NCI-H524 treated with DMSO at 0.1 percent for 48 hours (cell line): ENCODE measurements at places on chromosomes 3 and 15.

DNA sequence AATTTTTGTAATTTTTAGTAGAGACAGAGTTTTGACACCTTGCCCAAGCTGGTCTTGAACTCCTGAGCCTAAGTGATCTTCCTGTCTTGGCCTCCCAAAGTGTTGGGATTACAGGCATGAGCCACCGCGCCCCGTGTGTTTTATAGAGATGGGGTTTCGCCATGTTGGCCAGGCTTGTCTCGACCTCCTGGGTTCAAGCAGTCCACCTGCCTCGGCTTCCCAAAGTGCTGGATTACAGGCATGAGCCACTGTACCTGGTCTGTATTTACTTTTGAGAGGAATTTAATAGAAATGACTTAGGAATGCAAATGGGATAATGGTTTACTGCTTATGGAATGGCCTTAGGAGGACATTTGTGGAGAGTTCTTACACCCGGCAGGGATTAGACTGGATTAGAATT, 10.8 kb downstream of the TATDN2 start:
- no peak for DNase-seq

- DNase-seq, result no peak
These were observed 239.9 kb upstream of the TBC1D5 start for GRCh38 chr3:17982211-17982880.

GRCh38 chr15:25402342-25402741, 36.5 kb downstream of the UBE3A start:
- no peak for DNase-seq

GRCh38 chr3:158839966-158840365, 38.1 kb downstream of the MFSD1 start:
- DNase-seq, result no peak

- DNase-seq, result no peak
These were observed 158.7 kb downstream of the SUCLG2 start for GRCh38 chr3:67495751-67496150.

DNA sequence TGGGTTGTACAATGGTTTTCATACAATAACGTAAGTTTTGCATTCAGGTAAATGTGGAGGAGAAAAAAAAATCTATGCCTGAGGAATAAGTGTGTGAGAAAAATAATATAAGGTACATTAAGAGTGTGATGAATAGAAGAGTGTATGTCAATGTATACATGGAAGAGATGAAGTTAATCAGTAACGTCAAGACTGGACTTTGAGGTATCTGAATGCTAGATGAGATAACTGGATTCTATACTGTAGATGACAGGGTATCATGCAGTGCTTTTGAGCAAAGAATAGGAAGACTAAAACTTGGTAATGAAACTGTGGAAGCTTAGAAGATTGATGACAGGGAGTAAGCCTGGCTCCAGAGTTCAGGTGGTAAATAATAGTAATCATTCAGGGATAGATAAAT, 666.7 kb upstream of the SGO1 start:
- no peak for DNase-seq

DNA sequence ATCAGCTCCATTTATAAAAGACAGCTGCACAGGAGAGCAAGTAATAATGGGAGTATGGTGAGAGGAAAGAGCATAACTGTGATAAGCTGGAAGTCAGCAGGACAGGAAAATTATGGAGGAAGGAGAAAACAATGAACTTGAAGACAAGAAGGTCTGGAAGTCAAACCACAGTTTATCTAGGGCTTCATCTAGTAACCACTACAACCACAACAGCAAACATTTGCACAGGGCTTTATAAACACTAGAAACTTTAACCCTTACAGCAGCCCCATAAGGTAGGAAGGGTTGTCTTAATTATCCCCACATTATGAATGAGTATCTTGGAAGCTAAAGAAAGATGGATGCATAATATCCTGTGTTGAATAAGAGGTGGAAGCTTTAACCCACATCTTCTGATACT, 820.8 kb downstream of the IGSF11 start:
- DNase-seq, result no peak

GRCh38 chr3:124034016-124034843, 42.3 kb upstream of the ROPN1 start:
- no peak for DNase-seq

GRCh38 chr15:72616491-72617210, 37.8 kb upstream of the GOLGA6B start:
- no peak for DNase-seq

- no peak for DNase-seq
These were observed 1.5 kb upstream of the AMIGO3 start for GRCh38 chr3:49720855-49721595.

DNA sequence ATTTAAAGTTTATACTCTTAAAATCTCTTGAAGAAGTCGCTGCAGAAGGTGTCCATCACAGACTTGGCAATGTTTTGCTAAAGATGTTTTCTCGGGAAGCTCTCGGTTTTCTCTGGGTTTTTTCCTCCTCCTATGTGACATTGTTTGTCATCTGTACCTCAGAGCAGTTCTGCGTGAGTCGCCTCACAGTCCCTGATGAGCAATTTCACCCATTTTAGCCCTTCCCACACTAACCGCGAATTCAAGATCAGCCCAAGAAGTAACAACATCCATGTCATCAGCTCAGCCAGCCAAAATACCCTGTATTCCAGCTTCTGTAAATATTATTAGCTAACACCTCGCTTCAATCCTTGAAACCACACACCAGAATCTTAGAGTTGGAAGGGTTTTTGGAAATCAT, 224.3 kb upstream of the SETMAR start:
- no peak for DNase-seq

- DNase-seq, result no peak
These were observed 67.8 kb downstream of the BDH1 start for GRCh38 chr3:197487911-197488391.

- DNase-seq, result no peak
These were observed 20.3 kb upstream of the CSPG4 start for GRCh38 chr15:75732809-75733451.

DNA sequence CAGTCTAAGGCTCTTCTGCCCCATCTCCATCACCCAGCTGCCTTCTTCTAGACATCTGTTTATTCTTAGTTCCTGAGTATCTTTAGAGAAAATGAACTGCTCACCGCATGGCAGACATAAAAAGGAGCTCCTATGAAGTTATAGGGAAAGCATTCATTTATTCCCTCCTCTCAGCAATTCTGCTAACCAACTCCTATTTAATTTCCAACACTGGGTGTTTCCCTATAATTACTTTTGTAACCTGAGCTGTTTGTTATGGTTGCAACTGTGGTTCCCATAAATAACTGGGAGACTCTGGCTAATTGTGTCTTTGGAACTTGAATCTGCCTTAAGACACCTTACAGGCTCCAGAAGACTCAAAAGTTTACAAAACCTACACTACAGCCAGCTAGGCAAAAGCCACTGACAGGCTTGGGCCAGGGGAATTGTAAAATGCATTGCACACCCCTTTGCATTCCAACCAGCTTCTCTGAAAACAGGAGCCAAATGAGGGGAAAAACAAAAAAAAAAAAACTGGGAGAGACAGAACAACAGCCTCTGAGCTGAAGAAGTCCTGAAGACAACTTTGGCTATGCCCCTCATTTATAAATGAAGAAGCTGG, 231.5 kb upstream of the FEZF2 start:
- DNase-seq, result no peak

- DNase-seq, result no peak
These were observed 36.2 kb downstream of the RASGRF1 start for GRCh38 chr15:79054350-79054749.

DNA sequence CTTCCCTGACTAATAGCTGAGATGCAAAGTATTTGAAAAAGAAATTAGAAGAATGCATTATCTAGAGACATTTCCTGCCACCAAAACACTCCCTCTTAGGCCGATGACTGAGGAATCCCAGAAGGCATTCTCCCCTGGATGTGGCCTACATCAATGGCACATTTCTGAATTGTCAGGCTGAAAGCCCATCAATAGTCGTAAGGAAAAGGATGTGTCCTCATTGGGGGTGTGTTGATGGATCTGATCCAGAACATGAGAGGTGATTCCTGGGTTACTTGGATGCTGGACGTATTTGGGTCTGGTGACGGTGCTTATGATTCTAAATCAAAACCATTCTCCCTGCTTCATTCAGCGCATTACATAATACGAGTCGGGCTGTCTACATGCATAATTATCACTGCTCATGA, 216.9 kb upstream of the CDIN1 start:
- DNase-seq, result no peak

GRCh38 chr15:93261845-93262244, 172.8 kb upstream of the RGMA start:
- no peak for DNase-seq

GRCh38 chr3:16061491-16061890, 113.0 kb upstream of the GALNT15 start:
- no peak for DNase-seq

DNA sequence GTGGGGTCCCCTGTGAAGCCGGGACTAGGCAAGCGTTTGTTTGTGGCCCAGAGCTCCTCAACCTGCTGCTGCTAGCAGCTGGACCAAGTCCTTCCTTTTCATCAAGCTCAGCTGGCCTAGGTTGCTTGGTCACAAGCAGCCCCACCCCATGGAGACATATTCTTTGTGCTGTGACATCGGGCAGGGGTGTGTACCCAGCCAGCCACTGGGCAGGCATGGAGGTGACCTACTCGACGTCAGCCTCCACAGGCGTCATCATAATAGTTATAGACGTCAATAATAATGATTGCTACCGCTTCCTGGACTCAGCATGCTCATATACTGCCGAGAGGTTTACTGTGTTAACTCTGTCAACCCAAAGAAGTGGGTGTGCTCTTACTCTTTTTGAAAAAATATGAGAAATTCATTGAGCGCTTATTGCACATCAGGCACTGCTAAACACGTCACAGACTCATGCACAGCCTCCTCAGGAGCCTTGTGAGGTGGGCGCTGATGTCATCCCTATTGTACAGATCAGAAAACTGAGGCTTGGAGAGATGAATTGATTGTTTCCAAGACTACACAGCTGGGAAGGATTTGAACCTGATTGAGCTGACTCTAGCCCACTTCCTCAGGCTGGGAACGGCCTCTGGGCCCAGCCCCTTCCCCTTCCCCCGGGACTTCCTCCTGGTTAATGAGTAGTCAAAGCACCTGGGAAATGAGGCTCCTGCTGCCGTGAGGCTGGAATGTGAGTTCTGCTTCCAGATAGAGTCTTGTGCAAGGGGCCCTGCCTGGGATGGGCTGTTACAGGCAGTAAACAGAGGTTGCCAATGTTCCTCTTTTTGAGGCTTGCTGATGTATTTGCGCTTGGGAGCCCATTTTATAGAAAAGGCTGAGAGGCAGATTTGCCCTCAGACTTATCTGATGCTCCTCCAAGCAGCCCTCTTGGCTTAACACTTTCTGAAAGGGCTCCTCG, 16.2 kb downstream of the SLC6A6 start:
- no peak for DNase-seq

DNA sequence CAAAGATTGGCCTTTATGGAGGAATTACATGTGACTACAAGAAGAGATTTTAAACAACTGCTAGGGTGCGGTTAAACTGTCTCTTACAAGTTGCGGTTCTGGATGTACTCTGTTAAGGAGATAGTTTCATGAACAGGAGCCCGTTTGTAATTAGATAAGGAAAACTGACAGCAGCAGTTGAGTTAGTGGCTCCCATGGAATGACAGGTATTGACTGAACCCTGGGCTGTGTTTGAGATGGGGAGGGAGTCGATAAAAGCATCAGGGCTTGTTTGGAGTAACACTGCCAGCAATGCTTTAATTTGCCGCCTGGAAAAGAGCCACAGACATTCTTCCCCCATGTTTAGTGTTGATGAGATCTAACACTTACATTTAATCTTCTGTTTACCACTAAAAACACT, 139.9 kb downstream of the ROBO2 start:
- DNase-seq, result no peak

DNA sequence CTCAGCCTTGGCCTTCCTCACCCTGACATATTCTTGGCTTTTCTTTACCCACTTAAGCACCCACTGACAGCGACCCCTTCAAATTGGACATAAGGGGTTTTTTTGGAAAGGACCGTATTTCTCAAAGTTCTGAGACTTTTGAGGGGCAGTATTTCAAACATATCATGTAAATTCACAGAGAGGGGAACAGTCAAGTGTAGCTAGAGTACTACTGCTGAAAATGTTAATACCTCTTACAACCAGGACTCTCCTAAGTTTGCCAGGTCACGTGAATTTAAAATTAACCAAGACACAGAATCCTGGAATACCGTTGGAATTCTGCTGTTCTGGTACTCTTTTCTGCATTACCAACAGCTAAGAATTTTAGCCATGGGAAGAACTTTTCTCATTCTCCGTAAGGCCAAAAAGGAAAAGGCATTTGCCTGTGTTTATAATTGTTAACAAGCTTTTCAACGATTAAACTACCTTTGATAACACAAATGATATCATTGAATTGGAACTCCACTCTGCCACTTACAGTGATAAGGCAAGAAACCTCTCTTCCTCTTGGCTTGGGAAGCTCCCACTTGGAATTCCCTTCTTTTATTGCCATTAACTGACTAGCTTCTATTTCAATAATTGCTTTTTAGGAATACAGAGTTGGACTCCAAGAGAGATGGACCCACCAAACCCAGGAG, 597 bp upstream of the GBE1 start:
- no peak for DNase-seq

DNA sequence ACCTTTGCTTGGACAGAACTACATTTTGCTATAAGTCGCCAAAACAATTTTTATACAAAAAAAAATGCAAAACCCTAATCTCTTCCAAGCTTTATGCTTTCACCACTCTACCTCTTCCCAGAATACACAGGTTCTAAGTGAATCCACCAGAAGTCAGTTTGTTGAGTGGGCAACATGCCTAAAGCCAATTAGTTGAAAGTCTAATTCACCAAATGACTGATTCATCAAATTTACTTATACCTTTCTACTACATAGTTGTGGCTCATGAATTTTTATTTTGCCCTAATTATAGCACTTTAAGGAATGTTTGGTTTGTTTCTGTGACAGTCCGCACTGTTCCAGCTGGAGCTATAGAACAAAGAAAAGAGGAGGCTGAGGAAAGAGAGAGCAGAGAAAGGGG, 265.9 kb upstream of the TGFBR2 start:
- no peak for DNase-seq

DNA sequence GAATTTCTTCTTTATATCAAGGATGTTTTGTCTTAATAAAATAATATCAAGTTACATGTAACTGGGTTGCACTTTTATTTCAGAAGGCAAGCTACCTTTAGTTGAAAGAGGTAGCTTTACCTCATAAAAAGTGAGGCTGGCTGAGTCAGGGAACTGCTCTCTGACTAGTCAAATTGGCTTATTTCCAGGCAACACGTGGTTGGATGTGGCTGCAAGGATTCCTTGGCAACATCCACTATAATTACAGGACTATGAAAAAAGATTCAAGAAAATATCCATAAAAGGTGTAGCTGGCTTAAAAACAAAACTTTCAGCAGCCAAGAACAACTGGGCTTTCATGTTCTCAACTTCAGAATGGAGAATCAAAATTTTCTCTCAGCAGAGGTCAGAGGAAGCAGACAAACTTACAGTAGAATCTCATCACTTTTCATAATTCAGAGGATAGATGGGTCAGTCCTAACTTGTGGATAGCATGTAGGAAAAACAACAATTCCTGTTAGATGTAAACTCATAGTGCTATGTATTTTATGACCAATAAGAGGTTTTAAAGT, 779.1 kb downstream of the MECOM start:
- no peak for DNase-seq

DNA sequence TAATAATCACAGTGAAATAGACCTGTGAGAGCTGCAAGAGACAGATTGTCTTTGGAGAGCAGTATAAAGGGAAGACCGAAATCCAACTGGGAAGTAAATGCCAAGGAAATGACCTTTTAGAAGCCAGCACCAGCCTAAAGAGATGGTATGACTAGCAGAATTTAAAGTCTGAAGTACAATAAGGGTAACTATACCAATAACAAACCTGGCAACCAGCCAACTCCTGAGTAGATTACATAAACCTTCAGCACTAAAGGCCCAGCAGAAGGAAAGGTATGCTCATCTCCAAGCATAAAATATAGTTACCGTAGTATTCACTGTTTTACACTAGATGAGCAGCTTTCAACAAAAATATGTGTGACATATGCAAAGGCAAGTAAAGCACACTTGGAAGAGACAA, 155.1 kb upstream of the SATB1 start:
- no peak for DNase-seq
